ENCODE measurements at places on chromosomes 13 and 19.
A peak's percentile ranks its signal among the peaks of the same experiment; 100 is the strongest.

- DNase-seq, result peak; percentile 42
These were observed 4.9 kb downstream of the MBNL2 start for GRCh38 chr13:97226788-97227627.

DNA sequence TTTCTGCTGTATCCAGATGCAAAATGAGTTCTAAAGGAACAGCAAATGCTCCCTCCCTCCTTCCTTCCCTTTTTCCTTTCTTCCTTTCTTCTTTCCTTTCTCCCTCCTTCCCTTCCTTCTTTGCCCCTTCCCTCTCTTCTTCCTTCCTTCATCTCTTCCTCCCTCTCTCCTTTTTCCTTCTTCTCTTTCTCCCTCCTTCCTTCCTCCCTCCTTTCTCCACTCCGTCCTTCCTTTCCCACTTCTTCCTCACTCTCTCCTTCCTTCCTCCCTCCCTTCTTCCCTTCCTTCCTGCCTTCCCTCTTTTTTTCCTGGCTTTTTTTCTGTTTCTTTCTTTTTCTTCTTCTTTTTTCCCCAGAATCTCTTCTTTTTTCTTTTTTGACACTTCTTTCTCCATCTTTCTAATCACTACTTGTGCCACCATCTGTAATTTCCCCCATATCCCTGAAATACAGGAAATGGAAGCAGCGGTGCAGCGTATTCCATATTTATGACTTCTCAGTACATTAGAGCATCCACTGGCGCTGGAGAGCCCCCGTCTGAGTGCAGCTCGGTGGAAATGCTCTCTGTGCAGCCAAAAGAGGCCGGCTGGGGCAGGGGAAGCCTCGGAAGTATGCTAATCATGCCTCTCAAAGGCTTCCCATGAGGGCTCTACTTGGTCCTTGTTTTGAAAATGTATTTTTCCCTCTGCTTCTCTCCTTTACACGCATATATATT is 275.6 kb downstream of the TSHZ3 start:
- no peak for DNase-seq

DNA sequence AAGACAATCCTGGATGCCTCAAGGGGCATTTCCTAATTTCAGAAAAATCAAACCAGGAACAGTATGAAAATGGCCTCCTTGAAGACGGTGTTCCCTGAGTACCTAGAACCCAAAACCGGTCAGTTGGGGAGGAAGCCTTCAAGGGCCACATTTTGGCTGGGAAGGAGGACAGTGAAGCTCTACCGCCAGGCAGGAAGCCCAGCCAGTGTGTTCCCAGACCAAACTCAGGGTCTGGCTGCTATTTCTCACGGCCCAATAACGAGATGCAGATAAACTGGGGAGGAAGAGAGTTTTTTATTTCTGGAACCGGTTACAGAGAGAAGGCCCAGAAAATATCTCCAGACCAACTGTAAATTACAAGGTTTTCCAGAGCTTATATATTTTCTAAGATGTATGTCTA is 24.3 kb upstream of the CEACAM21 start:
- no peak for DNase-seq

DNA sequence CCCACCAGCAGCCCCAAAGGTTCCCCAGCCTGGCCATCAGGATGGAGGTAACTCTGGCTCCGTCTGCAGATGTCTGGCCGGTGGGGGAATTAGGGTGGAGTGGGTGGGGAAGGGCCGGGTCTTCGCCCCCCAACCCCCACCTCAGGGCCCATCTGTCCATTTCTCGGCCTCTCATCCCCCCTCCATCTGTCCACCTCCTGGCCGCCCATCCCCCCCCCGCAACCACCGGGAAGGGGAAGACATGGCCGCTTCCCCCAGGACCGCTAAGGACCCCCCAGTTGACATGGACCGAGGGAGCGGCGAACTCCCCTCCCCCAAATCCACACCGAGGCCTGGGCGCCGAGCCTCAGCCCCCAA is 793 bp downstream of the LRFN1 start:
- no peak for DNase-seq

GRCh38 chr19:49862391-49863253 is 4.8 kb downstream of the PNKP start:
- no peak for DNase-seq

DNA sequence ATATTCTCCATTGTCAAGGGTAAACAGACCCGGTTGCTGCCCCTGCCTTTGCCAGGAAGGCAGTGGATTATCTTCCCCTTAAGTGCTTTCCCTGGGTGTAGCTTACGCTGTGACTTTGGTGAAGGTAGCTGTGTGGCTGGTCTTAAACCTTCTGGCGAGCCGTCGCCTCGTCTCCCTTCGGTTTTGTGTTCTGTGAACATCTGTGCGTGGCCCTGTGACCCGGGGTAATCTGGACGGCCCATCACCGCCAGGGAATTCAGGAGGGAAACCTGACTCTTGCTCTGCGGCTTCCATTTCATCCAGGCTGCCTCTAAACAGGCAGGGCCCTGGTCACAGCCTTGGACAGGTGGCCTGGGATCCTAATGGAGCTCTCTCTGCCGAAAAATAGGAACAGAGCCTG is 78.7 kb downstream of the SHISA2 start:
- no peak for DNase-seq

Measured in stimulated activated CD4-positive, alpha-beta T cell treated with anti-CD3 and anti-CD28 coated beads, Interleukin-4, amount 100 ng/mL, for 24 hours (primary cell).